Cerebellar nuclear complex (tissue), 1 donor: ENCODE measurements at places on chromosomes 5 and 9.

- no peak for DNase-seq
These were observed 980 bp downstream of the COL5A1 start for GRCh38 chr9:134642385-134643181.

- no peak for DNase-seq
These were observed 214.1 kb downstream of the SMARCA2 start for GRCh38 chr9:2229109-2229721.

DNA sequence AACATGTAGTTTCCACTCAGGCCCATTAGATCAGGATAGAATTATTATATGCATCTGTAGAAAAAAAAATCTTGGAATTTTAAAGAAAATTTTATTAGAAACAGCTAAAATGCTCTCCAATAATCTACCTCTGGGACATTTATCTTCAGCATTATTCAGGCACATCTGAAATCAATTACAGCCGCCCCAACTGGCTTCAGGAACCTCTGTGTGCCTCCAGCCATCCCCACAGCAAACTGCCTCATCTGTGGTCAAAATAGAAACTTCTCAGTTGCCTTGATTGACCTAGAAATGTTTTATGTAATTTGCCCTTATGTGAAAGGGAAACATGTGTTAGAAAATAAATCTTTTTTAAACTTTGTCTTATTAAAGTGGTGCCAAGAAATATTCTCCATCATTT, 120.1 kb upstream of the LPAR1 start:
- DNase-seq = no peak

DNA sequence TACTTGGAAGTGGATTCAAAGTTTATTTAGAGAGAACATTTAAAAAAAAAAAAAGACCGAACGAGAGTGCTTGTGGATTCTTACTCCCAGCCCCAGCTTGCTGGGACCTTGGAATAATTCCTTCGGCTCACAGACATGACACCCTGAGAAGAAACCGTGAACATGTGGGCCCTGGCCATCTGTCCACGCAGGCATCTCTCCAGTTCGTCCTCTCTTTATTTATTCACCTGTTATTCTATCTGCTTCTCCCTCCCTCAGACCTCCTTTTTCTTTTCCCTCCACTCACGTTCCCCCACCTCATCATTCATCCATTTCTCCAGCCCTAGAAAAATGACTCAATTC, 93.7 kb upstream of the PHYKPL start:
- DNase-seq = no peak

DNA sequence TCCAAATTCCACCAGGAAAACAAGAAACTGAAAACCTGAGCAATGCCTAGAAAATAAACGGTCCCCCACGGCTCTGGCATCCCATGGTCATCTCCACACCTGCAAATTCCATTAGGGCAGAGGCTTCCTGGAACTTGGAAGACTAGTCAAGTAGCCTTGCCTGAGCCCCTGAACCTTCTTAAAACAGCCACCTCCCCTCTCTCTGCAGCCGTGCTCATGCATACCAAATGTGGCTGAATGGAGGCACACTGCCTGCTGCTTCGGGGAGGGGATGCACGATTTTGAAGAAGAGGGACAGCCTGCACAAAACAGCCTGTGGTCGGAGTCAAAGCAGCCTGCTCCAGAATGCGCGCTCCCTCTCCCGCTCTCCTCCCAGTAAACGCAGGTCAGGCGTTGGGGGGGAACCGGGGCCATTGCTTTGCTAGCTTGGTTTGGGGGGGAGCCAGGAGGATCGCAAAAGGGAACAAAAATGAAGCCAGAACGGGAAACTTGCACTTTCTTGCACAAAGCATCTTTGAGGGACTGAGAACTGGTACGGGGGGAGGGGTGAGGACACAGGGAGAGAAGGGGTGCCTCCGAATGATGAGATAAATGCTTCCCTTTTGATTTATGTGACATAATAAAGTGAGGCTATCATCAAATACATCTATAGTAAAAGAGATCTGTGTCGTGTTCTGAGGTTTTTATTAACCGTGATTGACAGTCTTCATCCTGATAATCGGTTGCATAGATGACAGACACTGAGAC, at the start of gene TRPM3:
Gene TRPM3, minus strand, starts transcription at position 347 of the 747 bp plus-strand sequence. Its CDS starts 267 bp downstream, at position 80.
- DNase-seq = no peak

DNA sequence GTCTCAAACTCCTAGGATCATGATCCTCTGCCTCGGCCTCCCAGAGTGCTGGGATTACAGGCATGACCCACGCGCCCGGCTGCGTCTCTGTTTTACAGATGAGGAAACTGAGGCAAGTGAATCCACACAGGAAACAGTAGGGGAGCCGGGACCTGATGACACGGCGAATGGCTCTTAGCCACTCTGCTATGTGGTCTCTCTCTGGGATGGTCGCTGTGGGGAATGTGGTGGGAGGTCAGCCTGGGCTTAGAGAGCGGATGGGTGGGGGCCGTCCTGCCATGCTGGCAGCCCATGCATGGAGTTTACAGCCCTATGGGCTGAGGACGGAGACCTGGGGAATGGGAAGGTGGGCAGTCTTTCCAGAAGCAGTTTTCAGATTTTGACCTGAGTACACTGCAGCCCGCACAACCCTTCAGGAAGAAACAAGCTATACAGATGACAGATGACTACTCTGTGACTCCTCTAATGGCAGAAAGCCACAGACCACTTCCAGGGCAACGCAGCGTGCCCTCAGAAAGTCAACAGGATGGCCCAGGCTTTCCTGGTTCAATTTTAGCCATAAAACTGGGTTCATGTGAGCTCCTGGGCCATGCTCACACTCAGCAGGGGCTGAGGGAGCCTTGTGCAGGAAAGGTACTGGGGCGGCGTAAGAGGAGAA, 136.1 kb upstream of the RAPGEF1 start:
- no peak for DNase-seq

GRCh38 chr5:157594257-157594656, 18.7 kb upstream of the ADAM19 start:
- DNase-seq = no peak

GRCh38 chr9:10041726-10042229, 571.0 kb downstream of the PTPRD start:
- DNase-seq = no peak

- DNase-seq = no peak
These were observed 19.8 kb upstream of the NUDT12 start for GRCh38 chr5:103582364-103582763.

GRCh38 chr9:111356481-111357244, 26.6 kb upstream of the OR2K2 start:
- DNase-seq = no peak

DNA sequence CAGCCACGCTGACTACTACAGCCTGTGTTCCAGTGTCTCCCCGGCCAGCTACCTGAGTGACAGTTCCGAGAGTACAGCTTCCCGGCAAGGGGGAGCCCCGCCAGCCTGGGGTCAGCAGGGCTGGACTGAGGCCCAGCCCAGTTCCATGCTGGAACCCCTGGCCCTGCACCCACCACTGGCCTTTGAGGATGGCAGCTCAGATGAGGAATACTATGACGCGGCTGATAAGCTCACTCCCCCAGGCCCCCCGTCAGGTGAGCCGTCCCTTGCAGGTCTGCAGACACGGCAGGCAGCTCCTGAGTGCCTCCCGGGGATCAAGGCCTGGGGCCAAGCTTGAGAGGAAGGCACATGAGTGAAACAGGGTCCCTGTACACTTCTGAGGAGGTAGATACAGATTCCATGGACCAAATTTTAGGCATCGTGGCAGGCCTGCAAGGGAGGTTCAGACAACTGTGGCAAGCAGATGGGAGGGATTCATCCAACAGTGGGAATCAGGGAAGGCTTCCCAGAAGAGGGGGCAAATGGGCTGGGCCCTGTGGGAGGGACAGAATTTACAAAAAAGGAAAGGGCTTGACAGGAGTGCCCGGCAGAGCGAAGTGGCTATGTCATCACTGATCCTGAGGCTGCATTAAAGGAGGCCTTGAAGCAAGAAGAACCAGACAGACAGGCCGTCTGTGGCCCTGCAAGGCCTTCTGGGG, 12.8 kb upstream of the TRMT10B start:
- DNase-seq = no peak

DNA sequence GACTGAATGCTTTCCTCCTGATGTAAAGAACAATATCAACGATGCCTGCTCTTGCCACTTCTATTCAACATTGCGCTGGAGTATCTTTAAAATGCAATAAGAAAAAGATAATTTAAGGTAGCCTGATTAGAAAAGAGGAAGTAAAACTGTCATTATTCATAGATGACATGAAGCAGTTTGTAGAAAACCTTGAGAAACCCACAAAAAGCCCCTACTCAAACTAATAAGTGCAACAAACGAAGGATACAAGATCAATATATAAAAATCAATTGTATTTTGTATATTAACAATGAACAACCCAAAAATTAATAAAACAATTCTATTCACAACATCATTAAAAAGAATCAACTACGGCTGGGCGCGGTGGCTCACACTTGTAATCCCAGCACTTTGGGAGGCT, 76.4 kb upstream of the CKMT2 start:
- DNase-seq = no peak

- no peak for DNase-seq
These were observed 45.6 kb upstream of the INSYN2B start for GRCh38 chr5:170025853-170026252.

GRCh38 chr5:52956915-52957747, 32.0 kb upstream of the ITGA2 start:
- DNase-seq = no peak

GRCh38 chr5:98810206-98810605, 36.7 kb downstream of the RGMB start:
- DNase-seq = no peak

- no peak for DNase-seq
These were observed 15.3 kb upstream of the TRPM3 start for GRCh38 chr9:71136696-71137095.

- DNase-seq = no peak
These were observed 76.3 kb upstream of the IQGAP2 start for GRCh38 chr5:76326577-76327302.

- no peak for DNase-seq
These were observed 11.5 kb downstream of the PDLIM4 start for GRCh38 chr5:132268769-132269551.
